Liver (tissue), 10 donors: ENCODE measurements at places on chromosomes 6 and 20. TPM values are rescaled to one million over a fixed set of nuclear protein-coding genes. Genes with fewer than 3 reads are reported as not detected.

- DNase-seq, result no peak
These were observed 49.4 kb upstream of the FNDC1 start for GRCh38 chr6:159119791-159120190.

- no peak for DNase-seq
These were observed 18.0 kb upstream of the MYL9 start for GRCh38 chr20:36523341-36523740.

GRCh38 chr6:161676586-161676985, 402.7 kb upstream of the AGPAT4 start:
- DNase-seq, result no peak

DNA sequence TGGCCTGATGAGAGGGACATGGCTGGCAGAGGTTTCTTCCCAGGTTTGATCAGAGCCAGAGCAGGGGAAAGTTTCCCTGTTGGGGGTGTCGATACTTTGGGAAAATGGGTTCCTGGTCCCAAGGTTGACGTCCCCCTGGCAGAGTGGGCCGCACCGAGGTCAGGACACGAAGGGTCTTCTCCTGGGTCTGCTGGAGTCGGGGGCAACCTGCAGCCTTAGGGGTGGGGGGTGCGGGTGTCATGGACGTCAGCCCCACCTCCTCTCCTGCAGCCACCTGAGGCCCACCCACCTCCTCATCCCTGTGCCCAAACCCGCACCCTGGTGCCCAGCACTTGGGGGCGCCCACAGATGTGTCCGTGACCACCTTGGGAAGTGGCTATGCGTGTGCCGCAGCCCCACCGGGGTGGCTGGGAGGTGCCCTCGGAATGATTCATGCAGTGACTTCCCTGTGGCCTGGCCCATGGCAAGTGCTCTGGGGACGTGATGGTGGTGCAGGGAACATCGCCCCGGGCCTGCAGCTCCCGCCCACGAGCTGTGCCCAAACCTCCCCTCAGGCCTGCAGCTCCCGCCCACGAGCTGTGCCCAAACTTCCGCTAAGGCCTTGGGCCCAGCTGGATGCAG, 64.9 kb downstream of the YTHDF1 start:
- DNase-seq, result no peak

The EMILIN3 gene
- not detected for total RNA-seq

The LHFPL5 gene
- total RNA-seq, result not detected

DNA sequence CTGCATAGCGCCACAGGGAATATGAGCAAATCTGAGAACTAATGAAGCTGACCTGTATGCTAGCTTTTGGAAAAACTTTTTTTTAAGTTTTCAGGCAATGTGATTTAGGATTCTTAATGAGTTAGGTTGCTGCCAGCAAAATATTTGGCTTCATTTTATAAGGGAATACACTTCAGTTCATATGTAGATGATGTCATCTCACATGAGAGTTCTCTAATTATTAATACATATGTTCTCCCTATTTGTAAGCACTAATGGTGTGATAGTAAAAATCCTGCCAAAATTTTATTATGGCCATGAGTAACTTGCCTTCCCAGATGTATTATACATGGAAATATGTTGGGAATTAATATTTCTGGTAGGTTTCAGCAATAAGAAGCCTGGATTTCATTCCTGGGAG, 573.8 kb downstream of the EPM2A start:
- no peak for DNase-seq

DNA sequence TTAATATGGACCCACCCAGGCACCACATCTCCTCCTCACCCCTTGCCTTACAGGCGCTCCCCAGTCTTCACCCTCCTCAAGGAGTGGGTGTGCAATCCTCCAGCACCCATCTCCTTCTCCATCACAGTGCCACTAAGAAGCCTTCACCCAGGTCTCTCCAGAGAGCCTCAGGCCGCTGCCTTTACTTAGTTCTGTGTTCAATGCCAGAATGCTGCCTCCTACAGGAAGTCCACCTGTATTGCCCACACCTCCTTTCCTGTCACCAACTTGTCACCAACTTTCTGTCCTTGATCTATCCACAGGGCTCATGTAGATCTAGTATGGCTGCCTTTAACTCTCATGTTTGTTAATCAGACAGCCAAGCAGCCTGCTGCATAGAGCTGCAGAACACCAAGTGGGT, 586 bp upstream of the LST1 start:
- no peak for DNase-seq

The ARMH2 gene
- not detected for total RNA-seq

The SMLR1 gene
- 38.4 TPM for total RNA-seq

The NKAIN2 gene
- total RNA-seq, result 0.14 TPM

DNA sequence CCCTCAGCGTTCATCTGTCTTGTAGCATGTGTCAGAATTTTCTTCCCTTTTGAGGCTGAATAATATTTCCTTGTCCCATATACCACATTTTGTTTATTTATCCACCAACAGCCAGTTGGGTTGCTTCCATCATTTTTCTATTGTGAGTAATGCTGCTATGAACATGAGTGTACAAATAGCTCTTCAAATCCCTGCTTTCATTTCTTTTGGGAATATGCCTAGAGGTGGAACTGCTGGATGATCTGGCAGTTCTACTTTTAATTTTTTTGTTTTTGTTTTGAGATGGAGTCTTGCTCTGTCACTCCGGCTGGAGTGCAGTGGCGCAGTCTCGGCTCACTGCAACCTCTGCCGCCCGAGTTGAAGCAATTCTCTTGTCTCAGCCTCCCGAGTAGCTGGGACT, 64.7 kb downstream of the SASH1 start:
- DNase-seq, result no peak

The ECT2L gene
- under 0.01 TPM for total RNA-seq

DNA sequence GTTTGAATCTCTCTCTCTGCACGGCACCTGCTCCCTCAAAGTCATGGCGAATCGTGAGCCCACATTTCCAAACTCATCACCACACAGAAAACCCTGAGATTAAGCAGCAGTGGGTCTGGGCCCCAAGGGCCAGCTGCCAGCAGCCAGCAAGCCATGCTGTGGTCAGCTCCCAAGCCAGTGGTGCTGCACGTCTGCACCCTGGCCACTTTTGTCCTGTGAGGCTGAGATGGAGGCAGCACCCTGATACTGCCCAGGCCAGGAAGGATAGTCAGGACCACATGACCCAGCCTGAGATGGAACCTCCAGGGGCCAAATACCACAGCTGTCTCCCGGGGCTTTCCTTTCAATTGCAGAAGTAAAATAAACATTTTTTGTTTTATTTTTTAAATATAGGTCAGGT, 93.9 kb downstream of the PRND start:
- DNase-seq, result no peak

GRCh38 chr6:166588691-166589336, 2.3 kb upstream of the RAMACL start:
- no peak for DNase-seq

The ZSWIM3 gene
- total RNA-seq, result 4.2 TPM

The SLC2A10 gene
- total RNA-seq, result 8.0 TPM

DNA sequence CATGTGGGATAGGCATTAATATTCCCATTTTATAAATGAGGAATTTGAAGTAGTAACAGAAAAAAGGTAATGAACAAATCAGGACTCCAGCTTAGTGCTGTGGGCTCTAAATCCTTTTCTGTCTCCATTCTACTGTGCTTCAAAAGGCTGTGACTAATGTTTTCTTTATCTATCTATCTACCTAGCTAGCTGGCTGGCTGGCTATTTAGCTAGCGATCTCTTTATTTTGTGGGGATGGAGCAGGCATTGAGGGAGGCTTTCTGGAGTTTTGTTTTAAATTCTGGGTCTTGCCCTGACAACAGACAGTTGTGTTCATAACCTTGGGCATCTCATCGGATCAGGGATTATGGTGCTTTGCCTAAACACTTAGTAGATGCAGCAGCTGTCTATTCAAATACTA, 139.2 kb downstream of the SOX4 start:
- DNase-seq, result no peak

DNA sequence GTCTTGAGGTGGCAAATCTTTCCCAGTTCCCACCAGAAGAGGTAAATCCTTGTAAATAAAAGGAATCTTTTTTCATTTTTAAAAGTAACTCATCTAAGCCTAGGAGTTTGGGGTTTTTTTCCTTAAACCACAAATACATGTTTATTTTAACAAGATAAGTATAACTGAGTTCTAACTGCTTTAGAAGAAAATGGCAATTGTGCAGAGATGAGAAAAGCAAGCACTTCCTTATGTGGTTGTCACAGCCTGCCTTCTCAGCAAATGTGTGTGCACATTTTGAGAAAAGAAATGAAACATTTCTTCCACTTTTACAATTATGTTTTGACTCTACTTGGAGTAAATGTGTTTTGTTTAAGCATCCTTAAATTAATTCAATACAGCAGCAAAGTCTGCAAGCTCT, 17.7 kb downstream of the HCK start:
- DNase-seq, result no peak

The ZBP1 gene
- 0.14 TPM for total RNA-seq

GRCh38 chr6:97865612-97866011, 582.6 kb upstream of the MMS22L start:
- DNase-seq, result no peak

The PLCB1 gene
- total RNA-seq, result 13.5 TPM

DNA sequence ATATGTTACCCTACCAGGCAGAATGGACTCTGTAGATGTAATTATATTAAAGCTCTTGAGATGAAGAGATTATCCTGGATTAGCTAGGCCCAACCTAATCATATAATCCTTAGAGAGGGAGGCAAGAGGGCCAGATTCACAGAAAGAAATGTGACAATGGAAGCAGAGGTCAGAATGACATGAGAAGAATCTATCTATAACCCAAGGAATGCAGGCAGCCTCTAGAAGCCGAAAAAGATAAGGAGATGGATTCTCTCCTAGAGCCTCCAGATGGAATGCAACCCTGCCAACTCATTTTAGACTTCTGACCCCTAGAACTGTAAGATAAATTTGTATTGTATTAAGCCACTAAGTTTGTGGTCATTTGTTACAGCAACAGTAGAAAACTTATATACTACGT, 12.3 kb downstream of the PXT1 start:
- no peak for DNase-seq

The CLVS2 gene
- total RNA-seq, result 0.25 TPM

The NT5DC1 gene
- total RNA-seq, result 24.2 TPM

The MACROD2 gene
- total RNA-seq, result 1.4 TPM

DNA sequence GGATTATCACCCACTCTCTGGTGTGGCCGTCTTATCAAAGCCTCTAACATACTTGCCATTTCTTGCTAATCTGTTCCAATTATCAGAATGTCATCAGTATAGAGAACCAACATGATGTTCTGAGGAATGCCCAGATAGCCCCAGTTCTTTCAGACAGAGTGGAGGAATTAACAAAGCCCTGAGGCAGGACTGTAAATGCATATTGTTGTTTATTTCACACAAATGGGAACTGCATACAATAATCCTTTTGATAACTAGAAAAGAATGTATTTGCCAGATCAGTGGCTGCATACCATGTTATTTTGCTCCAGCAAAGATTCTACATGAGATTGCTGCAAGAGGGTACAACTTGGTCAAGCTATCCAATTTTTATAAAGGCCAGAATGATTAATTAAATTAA, 112.8 kb upstream of the HEY2 start:
- no peak for DNase-seq

GRCh38 chr6:159832946-159833345, 32.9 kb downstream of the PNLDC1 start:
- no peak for DNase-seq

GRCh38 chr6:116666869-116667268, 1.7 kb downstream of the ZUP1 start:
- no peak for DNase-seq

GRCh38 chr6:42236030-42236429, 18.4 kb upstream of the MRPS10 start:
- no peak for DNase-seq

GRCh38 chr6:41887331-41887751, 7.8 kb downstream of the USP49 start:
- no peak for DNase-seq

The EYA2 gene
- total RNA-seq, result 0.17 TPM

DNA sequence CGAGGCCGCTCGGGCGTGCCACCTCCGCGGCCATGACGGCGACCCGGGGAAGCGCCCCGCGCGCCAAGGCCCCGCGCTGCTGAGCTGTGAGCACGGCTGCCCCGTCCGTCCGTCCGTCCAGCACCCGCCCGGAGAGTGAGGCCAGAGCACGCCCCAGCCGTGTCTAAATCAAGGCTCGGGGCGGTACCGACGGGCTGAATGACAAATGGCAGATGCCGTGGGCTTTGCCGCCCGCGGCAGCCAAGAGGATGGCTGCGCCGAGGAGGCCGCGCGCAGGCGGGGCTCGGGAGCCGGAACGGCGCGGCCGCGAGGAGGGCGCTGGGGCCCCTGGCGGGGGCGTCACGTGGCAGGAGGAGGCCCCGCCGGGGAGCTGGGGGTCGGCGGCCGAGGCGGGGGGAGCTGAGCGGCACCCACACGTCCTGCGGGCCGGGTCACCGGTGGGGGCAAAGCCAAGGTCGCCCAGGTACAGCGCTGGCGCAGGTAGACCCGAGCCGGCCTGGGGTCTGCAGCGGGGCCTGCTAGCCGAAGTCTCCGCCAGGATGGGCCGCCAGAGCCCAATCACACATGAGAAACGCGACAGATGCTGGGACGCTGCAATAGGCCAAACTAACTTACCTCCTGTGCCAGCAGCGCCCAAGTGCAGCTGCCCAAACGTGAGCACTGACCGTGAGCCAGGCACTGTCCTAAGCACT, at the start of gene PLAGL1:
PLAGL1 (minus strand) TSS at position 140 of the 692 bp plus-strand sequence. CDS start 60,123 bp downstream, outside the sequence.
- DNase-seq, result peak; percentile 44

The TSPYL1 gene
- 29.6 TPM for total RNA-seq

GRCh38 chr20:56778765-56779195, 149.7 kb downstream of the TFAP2C start:
- DNase-seq, result no peak
